CD4-positive, alpha-beta T cell treated with Interleukin-15 for 4 hours (primary cell): ENCODE measurements at places on chromosomes 5 and 9.

- no peak for DNase-seq
Observed at GRCh38 chr5:136236479-136237083, 43.6 kb upstream of the SMIM32 start.

- no peak for DNase-seq
Observed at GRCh38 chr9:114429488-114429887, 41.7 kb upstream of the AKNA start.

- DNase-seq, result no peak
Observed at GRCh38 chr5:32072054-32072453, 102.1 kb downstream of the GOLPH3 start.

GRCh38 chr5:36885566-36886485 lies 9.3 kb downstream of the NIPBL start:
- no peak for DNase-seq

DNA sequence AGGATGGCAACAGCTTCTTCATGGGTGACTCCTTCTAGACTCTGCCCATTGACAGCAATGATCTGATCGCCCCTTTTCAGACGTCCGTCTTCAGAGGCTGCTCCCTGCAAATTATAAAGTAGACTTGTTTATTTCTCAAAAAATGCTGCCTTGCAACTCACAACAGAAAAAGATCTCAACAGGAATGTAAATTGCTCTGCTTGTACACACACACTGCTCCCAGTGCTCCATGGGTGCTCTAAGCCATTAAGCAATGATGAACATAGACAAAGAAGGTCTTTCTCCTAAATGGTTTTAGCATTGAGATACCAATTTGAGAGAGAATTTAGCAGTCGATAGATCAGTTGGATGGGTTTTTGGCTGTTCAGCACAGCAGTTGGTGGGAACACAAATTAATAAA lies 172.5 kb downstream of the MPDZ start:
- no peak for DNase-seq

DNA sequence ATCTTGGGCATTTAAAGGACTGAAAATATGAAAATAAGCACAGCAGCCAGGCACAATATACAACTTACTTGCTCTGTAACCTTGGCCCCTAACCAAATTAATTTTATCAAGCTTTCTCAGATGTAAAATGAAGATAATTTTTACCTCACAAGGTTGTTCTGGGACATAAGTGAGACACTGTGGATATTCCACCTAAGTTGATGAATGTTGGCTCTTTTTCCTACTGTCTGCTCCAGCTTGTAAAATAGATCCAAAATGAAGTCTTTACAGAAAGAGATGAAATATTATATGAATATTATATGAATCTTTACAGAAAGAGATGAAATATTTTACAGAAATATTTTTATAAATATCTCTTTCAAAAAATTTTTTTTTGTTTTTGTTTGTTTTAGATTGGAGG lies 270.1 kb downstream of the DNAH5 start:
- no peak for DNase-seq

DNA sequence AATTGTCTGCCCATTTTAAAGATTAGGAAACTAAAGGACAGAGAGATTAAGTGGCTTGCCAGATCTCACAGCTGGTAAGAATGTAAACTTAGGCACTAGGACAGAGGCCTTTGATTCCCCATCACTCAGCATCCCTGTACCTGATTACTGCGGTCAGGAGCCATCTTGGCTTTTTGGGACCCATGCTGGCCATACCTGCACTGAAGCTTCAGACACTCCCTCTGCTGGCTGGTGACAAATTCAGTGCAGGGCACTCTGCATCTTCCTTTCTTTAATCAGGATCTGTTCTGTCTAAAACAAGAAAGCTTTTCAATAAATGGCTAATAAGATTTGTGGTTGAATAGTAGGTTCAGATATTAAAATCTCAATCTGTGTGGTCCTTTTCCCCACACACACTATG lies 215.5 kb upstream of the RORB start:
- DNase-seq, result no peak

DNA sequence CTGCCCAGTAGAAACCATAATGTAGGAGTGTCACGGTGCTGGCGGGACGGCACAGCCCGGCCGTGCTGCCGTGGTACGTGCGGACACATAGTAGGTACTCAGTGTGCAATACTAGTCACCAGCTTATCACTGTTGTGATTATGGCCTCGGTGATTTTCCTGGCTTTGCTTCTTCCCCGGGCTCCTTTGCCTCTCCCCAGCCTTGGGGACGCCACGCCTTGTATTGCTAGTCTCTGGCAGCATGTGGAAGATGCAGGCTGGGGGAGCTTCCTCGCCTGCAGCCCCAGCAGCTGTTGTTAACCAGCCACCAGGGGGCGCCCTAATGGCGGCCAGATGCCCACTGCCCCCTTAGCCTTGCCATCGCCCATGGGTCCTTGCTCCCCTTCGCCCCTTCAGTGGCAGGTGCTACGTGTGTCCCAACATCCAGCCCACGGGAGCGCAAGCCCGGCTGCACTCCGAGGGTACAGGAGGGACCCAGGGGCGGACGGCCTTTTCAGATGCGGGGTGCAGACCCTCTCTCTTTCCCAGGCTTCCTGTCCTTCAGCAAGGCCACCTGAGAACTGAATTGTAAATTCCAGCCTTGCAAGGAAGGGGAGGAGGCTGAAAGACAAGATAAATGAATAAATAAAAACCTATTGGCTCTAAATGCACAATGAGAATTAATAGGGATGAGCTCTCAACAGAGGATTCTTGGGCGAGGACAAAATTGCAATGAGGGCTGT lies 8.0 kb downstream of the NTNG2 start:
- peak; percentile 52 for DNase-seq

DNA sequence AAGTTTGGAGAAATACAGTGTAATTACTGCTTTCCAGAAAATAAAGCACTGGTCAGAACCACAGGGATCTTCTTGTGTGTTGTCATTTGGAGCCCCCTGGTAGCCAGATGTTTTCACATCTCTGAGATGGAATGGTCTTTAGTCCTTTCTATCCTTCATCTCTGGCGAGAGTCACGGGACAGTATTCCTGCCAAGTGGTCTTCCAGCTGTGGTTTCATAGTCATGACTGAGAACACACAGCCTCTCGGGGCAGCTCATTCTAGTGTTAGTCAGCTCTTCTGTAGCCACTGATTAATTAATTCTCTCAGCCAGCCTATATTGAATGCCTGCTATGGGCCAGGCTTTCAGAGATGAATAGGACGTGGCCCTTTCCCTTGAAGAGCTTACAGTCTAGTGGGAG lies 34.1 kb downstream of the HMGXB3 start:
- DNase-seq, result no peak

- no peak for DNase-seq
Observed at GRCh38 chr9:88724331-88724730, 189.4 kb downstream of the NXNL2 start.

- no peak for DNase-seq
Observed at GRCh38 chr9:130267930-130268329, 2.4 kb downstream of the HMCN2 start.

DNA sequence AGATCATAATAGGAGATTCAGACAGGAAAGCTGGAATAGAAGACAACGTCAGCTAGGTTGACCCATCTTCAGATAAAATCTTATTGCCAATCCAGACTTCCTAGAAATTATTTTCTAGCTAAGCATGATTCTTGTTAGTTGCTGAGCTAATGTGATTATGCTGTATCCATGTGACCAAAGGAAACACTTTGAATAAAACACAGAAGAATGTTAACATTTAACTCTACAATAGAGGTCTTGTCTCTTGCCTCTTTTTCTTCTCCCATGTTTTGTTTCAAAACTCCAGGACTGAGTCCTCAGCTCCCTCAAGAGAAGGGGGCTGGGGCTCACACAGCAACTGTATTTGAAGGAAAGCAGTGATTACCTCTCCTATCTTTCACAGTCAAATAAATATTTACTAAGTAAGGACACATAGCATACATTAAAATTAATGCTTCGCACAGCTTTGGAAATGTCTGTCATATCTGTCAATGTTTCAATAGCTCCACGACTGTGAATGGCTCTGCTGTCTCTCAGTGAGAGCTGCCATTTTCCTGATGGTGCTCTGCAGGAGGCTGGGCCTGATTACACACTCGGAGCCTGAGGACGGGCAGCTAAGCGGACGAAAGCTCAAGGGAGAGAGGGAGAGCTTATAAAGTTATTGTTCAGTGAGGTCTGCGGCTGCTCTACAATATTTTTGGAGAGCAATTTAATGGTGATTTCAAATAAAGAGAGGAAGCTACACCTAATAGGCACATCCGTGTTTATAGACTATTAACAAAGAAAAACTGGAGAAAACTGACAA lies 64.8 kb upstream of the ZNF462 start:
- DNase-seq, result no peak

DNA sequence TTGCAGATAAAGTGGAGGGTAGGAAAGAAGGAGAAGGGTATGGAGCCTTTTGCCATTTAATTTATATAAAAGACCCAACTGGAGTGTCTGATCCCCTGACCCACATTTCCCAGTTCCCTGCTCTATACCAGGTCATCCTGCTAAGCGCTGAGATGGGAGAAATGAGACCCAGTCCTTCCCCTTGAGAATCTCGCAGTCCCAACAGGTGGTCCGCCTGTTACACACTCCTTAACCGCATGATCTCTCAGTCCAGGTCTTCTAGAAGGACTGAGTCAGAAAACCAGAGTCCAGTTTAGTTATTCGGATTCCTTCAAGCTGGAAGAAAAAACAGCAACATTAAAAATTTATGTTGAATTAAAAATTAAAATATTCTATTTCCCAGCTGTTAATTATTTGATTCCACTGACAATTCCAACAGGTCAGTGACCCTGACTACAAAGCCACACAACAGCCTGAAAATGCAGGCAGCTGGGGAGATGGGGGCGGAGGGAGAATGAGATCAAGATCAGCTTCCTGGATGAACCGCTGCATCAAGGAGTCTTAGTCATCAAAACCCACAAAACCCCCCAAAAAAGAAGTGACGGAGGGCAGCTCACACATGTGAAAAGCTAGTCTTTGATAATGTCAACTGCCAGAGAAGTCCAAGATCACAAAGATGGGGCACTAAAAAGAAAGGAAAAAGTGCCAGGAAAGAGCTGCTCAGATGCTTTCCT lies 44.0 kb downstream of the GGTA1 start:
- DNase-seq, result no peak

DNA sequence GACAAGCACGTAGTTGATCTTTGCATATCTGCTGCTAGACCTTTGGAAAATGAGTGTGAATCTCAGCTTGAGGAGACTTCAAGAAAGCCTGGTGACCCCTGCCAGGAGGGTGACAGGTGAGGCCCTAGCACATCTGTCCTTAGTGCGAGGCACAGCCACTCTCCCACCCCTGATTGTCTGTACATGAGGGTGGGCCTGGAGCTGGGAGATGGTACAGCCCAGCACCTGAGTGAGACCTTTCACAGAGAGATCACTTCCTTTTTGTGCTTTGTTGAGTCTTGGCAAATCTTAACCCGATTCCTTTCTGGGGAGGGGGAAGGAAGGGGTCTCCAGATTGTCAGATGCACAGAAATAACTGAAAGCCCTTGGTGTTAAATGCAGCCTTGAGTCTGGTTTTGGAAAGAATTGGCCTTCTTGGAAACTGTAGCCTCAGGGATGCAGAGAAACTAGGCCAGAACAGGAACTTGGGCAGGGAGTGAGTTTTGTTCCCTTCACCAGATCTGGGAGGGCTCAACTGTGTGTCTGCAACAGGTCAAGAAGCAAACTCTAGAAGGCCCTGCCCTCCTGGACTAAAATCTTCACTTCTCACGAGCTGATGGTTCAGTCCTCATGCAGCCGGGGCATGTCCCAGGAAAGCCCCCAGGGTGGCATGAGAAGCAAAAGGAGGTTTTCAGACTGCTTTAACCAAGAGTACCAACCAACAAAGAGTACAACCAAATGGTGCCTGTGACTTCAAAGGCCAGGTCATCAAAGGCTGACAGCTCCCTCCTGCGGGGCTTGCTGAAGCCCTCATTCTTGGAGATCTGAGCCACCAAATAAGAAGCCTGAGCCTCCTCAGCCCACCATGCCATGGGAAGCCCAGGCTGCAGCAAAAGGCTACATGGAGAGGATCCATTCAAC lies 20.8 kb upstream of the SEMA4D start:
- no peak for DNase-seq

DNA sequence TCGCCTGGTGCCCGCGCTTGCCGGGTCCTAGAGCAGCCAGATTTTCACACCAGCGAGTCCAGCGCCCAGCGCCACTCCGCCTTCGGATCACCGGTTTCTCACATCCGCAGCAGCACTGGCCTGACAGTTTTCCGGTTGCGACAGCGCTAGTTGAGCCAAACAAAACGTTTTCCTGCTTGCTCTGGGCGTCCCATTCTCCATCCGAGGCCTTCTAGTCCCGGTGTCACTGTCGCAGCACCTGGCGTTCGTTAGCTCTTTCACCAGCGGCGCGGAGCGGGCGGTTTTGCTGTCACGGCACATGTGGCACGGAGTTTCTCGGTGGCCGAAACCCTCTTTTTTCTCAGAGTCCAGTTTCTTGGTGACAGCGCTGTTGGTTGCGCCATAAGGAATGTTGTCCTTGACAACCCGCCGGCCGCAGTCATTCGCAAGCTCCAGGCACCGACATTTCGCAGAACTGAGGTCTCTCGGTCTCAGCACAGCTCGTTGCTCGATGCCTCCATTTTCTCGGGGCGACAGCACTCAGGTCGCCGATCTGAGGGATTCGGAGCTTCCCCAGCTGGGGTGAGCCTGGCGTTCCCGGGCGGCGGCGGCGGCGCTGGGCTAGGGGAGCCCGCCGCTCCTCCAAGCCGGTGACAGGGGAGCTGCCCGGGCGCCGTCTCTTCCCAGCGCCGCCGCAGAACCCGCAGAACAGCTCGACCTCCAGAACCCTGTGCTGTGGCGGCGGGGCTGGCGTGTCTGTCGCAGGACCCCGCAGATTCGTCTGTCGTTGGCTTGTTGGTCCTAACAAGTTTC lies 47.8 kb downstream of the ANXA2R start:
- DNase-seq, result peak; percentile 81

DNA sequence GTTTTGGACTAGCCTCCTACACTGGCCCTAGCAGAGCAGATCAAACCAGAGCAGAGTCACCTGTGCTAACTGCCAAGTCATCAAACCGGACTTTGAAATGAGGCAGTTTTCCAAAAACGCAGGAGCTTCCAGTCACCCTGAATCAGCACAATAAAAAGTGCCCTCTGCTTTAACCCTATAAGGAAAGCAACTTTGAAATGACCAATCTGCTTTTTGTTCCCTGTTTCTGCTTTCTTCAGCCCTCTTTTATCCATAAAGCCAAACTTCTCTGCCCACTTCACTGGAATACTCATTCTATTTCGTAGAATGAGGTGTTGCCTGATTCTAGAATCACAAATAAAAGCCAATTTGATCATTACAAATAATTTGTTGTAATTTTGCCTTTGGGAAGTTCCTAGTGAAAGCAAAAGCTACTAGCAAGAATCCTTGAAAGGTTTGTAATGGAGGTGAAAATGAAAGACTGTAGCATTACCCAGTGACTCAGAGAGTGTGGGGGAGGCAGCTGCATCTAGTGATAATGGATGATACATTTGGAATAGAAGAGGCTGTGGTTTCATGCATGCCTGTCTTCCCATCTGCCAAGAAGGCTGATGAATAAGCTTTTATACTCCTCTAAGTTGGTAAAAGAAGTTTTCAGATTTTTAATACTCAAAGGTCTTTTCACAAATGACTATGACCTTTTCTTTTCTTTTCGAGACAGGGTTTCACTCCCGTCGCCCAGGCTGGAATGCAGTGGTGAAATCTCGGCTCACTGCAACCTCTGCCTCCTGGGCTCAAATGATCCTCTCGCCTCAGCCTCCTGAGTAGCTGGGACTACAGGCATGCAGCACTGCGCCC lies 14.9 kb downstream of the SPAAR start:
- no peak for DNase-seq

GRCh38 chr5:99617335-99617734 lies 688.5 kb upstream of the CHD1 start:
- DNase-seq, result no peak
